ENCODE measurements at places on chromosomes 4 and X.

DNA sequence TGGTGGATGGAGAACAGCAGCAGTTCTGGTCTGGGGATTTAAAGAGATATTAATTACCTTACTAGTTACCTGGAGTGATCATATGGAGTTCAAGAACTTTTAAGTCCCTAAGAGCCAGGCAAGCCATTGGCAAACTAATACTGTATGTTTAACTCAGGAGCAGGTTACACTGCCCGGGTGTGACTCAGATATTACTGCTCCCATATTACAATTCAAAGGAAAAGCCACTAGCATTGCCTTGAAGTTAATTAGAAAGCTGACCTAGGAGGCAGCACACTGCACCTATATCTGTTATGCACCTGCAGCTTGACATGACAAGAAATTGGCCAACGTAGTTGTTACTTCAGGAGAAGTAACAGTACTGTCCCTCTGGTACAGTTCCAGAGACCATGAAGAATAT, 47.2 kb downstream of the GRK4 start:
- no peak for DNase-seq

- DNase-seq = no peak
Measured at GRCh38 chr4:74039315-74039763, 850 bp upstream of the CXCL3 start.

- DNase-seq = no peak
Measured at GRCh38 chrX:99271641-99272040, 1138.4 kb downstream of the PCDH19 start.

GRCh38 chr4:845233-845835, 19.4 kb upstream of the CPLX1 start:
- DNase-seq = no peak

GRCh38 chr4:132332932-132333723, 816.0 kb upstream of the PCDH10 start:
- DNase-seq = no peak

DNA sequence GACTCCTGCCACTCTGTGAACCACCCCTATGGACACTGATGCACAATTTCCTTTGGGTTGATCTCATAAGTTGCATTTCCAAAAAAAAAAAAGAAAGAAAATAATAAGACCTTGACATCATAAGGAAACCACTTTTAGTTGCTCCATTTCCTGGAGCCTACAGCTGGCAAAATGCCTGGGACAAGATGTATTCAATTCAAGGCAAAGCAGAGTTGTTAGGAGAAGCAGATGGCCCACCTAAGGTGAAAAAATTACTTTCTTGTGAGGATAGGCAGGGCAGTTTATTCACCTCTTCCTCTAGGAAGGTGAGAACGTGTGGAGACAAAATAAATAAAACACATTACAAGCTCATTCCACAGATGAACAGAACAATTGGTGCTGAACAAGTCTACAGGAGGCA, 14.1 kb upstream of the SCRG1 start:
- DNase-seq = no peak

- DNase-seq = no peak
Measured at GRCh38 chr4:51866835-51867234, 23.9 kb downstream of the DCUN1D4 start.

DNA sequence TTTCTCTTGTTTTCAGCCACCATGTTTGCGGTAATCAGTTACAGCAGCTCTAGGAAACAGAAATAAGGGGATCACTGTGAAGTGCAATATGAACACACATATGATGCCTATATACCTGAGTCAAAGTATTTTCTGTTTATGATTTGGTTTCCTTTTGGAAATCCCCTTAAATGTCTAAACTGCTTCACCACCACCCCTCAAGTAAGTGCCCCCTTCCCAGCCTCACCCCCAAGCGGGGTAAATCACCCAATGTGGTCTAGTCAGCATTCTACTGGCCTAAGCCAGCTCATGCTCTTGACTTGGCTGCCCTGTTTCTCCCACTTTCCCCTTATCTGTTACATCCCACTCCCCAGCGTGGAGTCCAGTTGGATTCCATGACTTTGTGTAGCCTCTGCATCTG, 176.5 kb downstream of the QDPR start:
- DNase-seq = no peak

DNA sequence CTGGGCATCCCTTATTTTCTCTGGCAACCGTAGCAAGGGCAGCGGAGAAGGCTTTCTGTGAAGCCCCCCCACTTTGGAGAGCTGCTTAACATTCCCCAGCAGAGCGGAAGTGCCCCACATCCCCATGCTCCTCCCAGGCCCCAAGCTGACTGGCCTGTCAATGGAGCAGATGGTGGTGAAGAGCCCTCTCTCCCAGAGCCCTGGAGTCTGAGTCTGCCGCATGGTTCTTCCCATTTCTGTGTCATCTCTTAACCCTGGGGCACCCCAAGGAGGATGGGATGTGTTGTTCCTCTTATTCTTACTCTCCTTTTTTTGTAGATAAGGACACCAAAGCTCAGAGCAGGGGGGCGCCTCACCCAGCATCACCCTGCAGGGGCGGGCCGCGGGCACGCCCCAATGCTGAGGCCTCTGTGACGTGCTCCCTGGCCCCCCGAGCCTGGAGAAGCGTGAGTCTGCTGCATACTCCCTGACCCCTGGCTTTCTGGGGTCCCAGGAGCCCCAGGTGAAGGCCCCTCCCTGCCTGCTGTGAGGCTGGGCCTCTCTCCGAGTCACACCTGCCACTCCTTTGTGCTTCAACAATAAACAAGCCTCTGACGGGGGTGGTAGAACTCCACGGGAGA, 35.9 kb downstream of the ADRA2C start:
- no peak for DNase-seq

DNA sequence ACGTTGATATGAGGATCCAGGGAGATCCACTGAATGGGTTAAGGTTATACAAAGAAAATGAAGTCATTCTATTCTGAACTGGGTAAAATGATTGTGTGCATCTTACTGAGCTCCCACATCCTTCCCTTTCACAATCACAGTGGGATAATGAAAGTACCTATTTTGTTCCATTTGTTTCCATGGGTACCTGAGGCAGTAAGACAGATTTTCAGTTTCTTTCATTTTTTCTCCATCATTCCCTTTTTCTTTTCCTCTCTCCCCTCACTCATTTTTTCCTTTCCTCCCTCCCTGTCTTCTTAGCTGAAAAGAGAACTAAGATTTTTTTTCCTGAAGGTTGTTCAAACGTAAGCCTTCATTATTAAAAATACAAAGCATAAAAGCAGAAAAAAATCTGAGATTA, 4.6 kb downstream of the GRIA2 start:
- DNase-seq = no peak

GRCh38 chrX:82528525-82528924, 979.6 kb upstream of the POU3F4 start:
- DNase-seq = no peak

- DNase-seq = no peak
Measured at GRCh38 chrX:98548519-98548918, 1664.8 kb downstream of the RPA4 start.

GRCh38 chrX:40852586-40852985, 117.2 kb upstream of the MED14 start:
- no peak for DNase-seq

DNA sequence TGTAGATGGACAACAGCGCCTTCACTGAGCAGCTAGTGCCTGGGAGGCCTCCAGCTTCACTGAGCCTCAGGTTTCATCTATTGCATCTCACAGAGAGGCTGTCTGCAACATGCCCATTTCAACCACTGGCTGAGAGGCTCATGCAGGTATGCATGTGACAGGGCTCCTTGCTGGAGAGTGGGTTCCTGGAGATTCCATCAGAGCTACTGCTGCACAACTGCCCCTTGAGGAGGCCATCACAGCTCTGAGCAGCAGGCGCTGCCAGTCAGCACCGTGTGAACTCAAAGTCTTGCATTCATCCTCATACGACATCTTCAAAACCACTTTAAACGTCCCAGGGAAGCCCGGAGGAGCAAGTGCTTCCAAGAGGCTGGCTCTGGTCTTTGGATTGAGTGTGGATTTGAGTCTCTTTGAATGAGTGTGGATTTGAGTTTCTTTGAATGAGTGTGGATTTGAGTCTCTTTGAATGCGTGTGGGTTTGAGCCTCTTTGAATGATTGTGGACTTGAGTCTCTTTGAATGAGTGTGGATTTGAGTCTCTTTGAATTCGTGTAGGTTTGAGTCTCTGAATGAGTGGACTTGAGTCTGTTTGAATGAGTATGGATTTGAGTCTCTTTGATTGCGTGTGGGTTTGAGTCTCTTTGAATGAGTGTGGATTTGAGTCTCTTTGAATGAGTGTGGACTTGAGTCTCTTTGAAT, 8.7 kb downstream of the P2RY8 start:
- DNase-seq = no peak

GRCh38 chr4:79201971-79202370, 123.9 kb downstream of the NAA11 start:
- no peak for DNase-seq

All from substantia nigra (tissue), 51 donors.